COR-L47 (cell line): ENCODE measurements at places on chromosomes 13 and 19.

- DNase-seq, result no peak
These were observed 62.9 kb upstream of the KLHL1 start for GRCh38 chr13:70171151-70171550.

GRCh38 chr19:5128936-5129389 lies 160.1 kb downstream of the KDM4B start:
- DNase-seq, result no peak

DNA sequence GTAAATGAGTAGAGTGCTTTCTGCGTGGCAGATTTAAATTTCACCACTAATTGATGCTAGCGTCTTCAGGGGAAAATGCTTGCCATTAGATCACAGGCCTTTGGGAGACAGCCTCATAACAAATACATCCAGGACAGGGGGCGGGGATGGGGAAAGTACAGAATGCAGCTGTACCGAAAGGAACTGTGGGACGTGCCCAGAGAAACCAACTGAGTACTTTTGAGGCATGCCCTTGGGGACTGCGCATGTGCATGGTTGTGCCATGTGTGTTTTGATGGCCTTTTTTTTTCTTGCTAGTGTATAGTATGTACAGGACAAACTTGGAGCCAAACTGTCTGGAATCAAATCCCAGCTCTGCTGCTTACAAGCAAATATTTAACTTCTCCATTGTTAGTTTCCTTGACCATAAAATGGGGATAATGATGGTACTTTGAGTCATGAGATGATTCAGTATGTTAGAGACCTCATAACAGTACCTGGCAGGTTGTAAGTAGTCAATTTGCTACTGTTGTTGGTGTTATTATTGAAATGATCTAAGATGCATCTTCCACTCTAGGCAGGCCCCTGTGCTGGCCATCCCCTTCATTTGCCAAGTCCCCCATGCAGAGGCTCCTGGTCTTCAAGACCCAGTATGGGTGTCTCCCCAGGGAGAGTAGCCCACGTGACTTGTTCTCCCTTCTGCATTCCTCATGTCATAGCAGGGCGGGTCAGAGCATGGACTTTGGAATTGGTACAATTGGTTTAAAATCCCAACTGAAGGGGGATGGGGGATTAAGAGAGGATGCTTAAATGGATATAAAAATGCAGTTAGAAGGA lies 68.3 kb upstream of the NPAS1 start:
- no peak for DNase-seq

GRCh38 chr19:46692918-46693722 lies 23.8 kb downstream of the PRKD2 start:
- no peak for DNase-seq

DNA sequence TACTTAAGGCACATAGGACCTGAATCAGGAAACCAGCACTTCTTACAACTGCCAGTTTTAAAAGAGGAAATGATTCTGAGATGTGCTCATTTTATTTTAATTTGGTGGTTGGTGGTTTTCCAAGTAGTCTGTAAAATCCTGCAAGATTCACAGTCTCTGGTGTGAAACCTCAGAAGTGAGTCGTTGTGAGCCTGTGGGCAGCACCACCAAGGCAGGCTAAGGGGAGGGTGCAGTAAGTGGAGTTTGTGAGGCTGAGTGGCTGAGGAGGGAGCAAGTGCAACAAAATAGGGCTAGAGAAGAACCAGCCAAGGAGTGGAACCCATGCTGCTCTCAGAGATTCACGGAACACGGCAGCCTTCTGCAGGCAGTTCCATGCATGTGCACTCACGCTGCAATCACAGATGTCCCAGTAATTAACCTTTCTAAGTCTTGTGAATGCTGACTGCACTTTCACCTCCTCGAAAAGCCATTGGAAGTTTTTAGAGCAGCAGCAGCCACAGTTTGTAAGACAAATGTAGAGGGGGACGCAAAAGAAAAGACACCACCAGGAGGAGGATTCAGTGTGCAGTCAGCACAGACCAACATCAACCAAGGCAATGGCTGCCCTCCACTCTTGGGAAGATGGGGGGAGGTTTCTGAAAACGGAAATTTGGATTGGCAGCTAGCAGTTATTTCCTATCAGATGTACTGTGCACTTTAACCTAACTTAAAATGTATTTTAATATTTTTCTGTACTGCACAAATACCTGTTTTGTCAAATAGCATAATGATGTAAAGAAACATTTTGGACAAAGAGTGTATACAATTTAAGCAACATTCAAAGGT lies 44.9 kb downstream of the ESD start:
- no peak for DNase-seq

DNA sequence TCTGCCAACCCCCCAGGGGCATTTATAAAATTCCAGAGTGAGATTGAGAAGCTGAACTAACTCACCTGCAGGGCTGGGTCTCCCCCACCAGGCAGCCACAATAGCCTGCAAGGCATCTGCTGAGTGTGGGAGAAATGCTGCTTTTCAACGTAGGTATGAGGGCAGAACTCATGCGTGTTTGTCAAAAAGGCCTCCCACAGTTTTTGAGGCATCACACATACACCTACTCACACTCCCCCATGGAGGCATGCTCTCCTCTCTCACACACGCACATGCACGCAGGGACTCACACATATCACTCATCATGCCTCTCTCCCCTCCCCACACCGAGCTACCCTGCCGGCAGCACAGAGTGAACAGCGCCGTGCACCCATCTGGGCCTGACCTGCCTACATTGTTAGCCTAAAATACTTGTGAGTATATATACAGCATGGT lies 390.5 kb downstream of the FGF9 start:
- peak; percentile 77 for DNase-seq

- DNase-seq, result no peak
These were observed 27.2 kb upstream of the NDUFS7 start for GRCh38 chr19:1356508-1356865.

DNA sequence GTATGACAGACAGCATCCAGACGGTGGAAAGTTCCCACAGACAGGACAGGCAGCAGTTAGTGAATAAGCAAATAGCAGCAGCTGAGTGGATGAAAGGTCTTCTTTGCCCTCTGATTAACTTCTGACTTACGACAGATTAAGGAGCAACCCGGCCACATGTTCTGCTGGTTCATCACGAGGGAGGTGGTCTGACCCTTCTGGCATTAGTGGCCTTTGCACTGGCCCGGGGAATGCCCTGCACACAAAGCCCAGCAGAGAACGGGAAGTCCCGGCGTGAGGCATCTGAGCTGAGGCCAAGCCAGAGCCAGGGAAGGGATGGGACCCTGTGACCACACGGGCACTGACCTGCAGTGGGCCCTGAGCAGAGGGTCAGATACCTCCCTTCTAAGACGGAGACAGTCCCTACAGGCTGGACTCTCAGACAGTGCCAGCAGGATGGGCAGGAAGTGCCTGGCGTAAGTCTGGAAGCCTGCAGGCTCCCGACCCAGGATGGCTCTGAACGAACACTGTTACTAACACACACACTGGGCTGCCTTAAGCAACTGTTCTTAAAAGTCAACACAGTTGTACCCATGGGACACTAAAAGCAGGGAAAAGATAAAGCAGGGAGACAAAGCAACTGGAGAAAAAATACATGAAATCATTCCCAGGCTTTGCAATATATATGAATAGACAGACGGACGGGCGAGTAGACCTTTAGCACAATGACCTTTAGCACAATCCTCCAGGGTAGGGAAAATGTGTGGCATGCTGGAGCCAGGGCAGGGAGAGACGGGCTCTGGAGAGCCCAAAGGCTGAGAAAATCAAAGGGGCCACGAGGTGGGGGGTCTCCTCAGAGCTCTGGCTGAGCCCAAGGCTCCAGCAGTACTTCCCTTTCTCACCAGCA lies 6.3 kb downstream of the C19orf12 start:
- no peak for DNase-seq

- DNase-seq, result no peak
These were observed 24.1 kb downstream of the LHFPL6 start for GRCh38 chr13:39578821-39579291.

DNA sequence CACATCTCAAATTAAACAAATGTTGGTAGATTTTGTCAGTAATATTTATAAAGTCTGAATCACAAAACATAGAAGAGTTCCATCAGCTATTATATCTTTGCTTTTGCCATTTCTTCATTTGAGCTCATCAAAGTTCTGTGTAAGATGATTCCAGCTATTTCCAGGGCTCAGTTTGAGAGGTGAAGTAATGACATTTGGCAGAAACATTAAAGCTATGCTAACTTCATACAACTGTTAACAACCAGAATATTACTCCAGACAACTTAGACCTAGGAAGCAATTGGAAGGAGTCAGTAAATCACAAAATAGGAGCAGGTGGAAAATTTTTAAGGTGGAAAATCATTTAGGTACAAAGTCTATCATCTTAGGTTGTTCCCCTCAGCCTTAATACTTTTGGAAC lies 76.2 kb upstream of the CSNK1A1L start:
- DNase-seq, result no peak

DNA sequence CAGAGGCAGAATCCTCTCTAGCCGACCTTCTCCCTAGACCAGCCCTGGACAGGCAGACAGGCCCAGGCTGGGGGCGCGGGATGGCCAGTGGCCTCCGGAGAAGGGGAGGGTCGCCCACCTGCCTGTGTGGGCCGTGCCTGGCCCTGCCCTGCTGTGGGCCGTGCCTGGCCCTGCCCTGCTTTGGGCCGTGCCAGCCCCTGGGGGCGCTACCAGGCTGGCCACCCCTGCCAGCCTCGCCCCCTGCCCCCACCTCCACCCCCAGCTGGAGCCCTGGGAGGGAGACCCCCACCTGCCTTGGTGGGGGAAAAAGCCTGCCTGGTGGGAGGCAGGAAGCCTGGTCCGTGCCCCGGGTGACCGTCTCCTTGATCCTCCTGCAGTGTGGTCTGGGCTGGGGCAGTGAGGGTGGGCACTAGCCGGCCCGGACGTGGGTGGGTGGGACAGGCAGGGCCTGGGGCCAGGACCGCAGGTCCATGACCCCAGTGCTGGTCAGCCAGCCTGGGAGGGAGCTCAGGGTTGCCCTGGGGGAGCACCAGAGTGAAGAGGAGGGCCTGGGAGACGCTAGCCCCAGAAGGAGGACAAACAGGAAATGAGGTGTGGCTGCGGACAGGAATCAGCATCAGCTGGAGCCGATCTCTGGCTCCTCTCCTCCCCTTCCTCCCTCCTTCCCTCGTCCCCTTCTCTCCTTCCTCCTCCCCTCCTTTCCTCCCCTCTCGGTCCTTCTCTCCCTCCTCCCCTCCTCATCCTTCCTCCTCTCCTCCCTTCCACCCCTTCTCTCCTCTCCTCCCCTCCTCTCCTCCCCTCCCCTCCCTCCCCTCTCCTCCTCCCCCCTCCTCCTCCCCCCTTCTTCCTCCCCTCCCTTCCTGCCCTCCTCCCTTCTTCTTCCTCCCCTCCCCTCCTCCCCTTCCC lies 5.1 kb upstream of the MKNK2 start:
- DNase-seq, result peak; percentile 25

- no peak for DNase-seq
These were observed at the start of gene GNA15 for GRCh38 chr19:3135961-3136683. Gene GNA15 (plus strand): TSS chr19:3136033. CDS start chr19:3136451, 418 bp downstream.

GRCh38 chr13:85896516-85897450 lies 97.6 kb upstream of the SLITRK6 start:
- DNase-seq, result no peak

- no peak for DNase-seq
These were observed 2.1 kb downstream of the RPL18A start for GRCh38 chr19:17861542-17862402.

DNA sequence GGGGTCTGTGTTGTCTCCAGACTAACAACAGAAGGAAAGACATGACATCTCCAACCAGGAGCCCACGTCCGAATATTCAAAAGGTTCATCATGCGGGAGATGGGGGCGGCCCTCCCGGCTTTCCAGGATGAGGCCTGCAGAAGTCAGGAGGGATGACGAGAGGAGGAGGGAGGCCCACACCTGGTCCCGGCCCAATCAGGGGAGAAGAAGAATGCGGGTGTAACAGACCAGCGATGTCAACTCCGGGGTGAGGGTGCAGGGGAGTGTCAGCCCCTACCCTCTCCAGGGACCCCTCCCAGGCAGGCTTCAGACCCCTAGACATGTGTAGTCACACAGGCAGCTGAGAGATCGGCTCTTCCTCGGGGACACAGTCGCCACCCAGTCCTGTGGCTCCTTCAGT lies 275.3 kb upstream of the ZNF507 start:
- DNase-seq, result no peak
